ENCODE measurements at places on chromosomes 1 and 21. TPM values are rescaled to one million over a fixed set of nuclear protein-coding genes. Genes with fewer than 3 reads are reported as not detected.
A peak's percentile ranks its signal among the peaks of the same experiment; 100 is the strongest.

NUF2 gene
- total RNA-seq = 0.92 TPM

TMEM52 gene
- total RNA-seq = 1.4 TPM

BATF3 gene
- 12.8 TPM for total RNA-seq

UTS2 gene
- not detected for total RNA-seq

HSD3B1 gene
- not detected for total RNA-seq

RXFP4 gene
- total RNA-seq = not detected

SPRR2G gene
- total RNA-seq = not detected

DNA sequence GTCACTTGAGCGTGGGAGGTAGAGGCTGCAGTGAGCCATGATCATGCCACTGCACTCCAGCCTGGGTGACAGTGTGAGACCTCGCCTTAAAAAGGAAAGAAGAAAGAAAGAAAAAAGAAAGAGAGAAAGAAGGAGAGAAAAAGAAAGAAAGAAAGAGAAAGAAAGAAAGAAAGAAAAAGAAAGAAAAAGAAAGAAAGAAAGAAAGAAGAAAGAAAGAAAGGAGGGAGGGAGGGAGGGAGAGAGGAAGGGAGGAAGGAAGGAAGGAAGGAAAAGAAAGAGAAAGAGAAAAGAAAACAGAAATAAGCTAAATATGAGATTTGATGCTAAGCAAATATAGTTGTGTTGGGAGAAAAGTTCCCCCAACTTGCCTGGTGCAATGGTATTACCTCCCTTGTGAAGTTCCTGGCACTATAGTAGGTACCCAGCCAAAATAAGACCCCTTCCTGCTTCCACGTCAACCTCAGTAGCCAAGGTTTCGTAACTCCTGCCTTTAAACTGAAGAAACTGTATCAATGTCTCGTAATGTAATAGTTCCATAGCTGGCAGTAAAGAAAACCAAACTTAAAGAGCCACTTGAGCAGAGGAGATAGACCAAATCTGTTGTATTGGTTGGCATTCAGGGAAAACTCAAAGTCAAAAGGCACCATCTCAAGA lies 88.1 kb upstream of the HNRNPU start:
- no peak for DNase-seq
- no peak overlapping the region for H3K27ac ChIP-seq
- H3K4me1 ChIP-seq = no peaks in the 10 kb centered on the region

DNA sequence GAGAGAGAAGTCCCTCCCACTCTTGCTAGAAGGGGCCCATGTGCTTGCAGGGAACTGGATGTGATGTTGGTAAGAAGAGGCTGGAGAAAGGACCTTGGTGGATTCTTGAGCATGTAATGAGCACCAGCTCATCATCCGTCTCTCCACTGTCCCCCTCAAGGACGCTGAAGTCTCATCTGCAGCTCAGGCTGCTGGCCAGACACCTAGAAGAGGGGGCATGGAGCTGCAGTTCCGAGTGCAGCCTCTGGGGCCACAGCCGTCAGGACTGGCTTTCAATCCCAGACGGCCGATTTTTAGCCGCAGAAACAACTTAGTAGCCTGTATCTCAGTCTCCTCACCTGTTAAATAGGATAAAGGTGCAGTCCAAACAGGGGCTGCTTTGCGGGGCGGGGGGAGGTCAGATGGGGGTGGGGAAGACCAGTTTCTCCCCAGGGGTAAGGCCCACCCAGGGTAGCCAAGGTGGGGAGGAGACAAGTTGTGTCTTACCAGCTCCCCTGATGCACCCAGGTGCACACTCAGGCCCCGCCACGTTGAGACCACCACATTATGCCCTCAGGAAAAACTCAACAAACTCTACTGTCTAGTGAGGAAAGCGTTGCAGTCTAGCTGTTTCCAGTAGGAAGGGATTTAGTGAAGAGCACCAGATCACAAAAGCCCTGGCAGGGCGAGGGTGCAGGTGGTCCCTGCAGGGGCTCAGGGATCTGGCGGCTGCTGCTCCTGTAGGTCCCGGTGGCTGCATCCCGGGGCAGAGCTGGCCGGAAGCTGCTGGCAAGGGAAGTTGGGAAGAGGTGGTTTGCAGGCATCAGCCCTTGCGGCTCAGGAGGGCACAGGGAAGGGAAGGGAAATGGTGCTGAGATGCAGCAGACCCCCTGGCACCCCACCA lies 29.5 kb downstream of the LDLRAP1 start:
- H3K27me3 ChIP-seq = no peaks in the 10 kb centered on the region
- no peak overlapping the region for H3K4me3 ChIP-seq
- no peak overlapping the region for H3K27ac ChIP-seq

DNA sequence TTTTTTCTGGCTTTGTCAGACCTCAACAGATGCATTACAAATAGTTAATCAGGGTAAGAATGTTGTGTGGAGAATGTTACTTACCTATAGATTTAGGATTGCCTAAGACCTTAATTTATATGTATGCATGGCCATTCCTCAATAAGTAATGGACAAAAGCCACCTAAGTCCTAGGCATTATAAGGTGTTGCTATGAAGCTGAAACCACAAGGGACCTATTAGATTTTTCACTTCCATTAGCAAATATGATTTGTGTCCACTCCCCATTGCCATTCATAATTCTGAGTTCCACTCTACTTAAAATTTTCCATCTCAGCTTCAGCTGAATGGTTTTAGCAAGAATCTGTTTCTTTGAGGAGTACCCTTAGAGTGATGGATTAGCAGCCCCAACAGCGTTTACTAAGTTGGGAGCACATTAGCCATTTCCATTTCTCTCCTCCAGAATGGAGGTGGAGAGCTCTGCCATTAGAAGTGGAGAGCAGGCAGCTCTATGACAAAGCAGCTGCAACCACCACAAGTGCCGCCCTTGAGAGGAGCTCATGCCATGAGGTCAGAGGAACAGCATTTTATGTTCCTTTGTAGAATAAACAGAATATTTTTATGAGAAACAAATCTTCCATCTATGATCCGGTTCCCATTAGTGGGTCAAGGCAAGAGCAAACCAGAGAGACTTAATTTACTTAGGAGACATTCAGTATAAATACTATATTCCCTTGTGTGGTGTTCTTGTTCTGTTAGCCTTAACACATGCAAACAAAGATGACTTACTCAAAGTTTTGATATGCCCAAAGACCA lies 28.9 kb upstream of the C1orf87 start:
- H3K27ac ChIP-seq = no peak overlapping the region
- no peaks in the 10 kb centered on the region for H3K27me3 ChIP-seq
- no peak for DNase-seq
- H3K4me1 ChIP-seq = no peaks in the 10 kb centered on the region

- H3K27me3 ChIP-seq = no peaks in the 10 kb centered on the region
- no peak overlapping the region for H3K4me3 ChIP-seq
- H3K36me3 ChIP-seq = peaks cover 31% of the 10 kb centered on the region
- H3K4me1 ChIP-seq = peaks cover 37% of the 10 kb centered on the region
- no peak for DNase-seq
Observed at GRCh38 chr1:182598296-182598695, 5.9 kb downstream of the RGS16 start.

- H3K4me1 ChIP-seq = peaks cover 21% of the 10 kb centered on the region
- H3K36me3 ChIP-seq = peaks cover 52% of the 10 kb centered on the region
- H3K27me3 ChIP-seq = no peaks in the 10 kb centered on the region
- no peak overlapping the region for H3K27ac ChIP-seq
- H3K4me3 ChIP-seq = no peak overlapping the region
Observed at GRCh38 chr1:224380003-224380402, 23.3 kb downstream of the CNIH4 start.

DNA sequence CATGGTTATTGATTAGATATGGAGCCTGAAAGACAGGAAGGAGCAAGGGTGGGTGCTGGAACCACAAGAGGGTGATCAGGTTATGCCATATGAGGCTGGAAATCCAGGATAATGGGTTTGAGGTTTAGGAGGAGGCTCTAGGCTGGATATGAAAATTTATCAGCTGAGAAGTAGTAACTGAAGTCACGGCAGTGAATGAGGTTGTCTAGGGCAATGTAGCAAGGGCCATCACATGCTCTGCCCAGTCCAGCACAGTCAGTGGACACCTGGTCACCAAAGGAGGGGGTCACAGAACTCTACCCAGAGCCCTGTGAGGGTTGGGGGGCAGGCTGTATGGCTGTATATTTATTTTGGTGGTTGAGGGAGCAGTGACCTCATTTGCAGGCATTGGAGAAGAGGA lies 10.5 kb upstream of the TMEM61 start:
- H3K36me3 ChIP-seq = no peaks in the 10 kb centered on the region
- H3K27ac ChIP-seq = no peak overlapping the region
- H3K4me3 ChIP-seq = no peak overlapping the region
- peaks cover 3% of the 10 kb centered on the region for H3K27me3 ChIP-seq
- DNase-seq = no peak

DNA sequence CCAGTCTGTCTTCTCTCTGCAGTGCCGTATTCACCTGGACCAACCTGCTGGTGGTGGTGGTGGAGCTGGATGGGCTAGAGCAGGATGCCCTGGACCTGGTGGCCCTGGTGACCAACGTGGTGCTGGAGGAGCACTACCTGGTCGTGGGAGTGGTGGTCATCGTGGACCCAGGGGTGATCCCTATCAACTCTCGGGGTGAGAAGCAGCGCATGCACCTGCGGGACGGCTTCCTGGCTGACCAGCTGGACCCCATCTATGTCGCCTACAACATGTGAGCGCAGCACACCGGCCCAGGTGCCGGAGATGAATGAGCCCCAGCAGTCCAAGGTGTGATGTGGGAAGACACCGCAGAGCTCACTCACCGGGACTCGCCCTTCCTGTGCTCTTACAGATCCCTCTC lies 37.5 kb downstream of the S100B start:
- peaks cover 77% of the 10 kb centered on the region for H3K36me3 ChIP-seq
- H3K27me3 ChIP-seq = no peaks in the 10 kb centered on the region
- no peak overlapping the region for H3K27ac ChIP-seq
- H3K4me1 ChIP-seq = no peaks in the 10 kb centered on the region

GRCh38 chr1:28246427-28246832 lies 10.5 kb downstream of the ATP5IF1 start:
- H3K4me3 ChIP-seq = peak overlapping the region; percentile 62
- no peak for DNase-seq
- H3K36me3 ChIP-seq = no peaks in the 10 kb centered on the region

- no peaks in the 10 kb centered on the region for H3K36me3 ChIP-seq
- peak; percentile 53 for DNase-seq
- peaks cover 56% of the 10 kb centered on the region for H3K4me1 ChIP-seq
- H3K27ac ChIP-seq = peak overlapping the region; percentile 68
- H3K27me3 ChIP-seq = no peaks in the 10 kb centered on the region
Observed at GRCh38 chr1:28172713-28173150, 3.8 kb downstream of the PTAFR start.

GRCh38 chr1:27060891-27061290 lies 48.2 kb upstream of the TENT5B start:
- H3K4me3 ChIP-seq = no peak overlapping the region
- no peak overlapping the region for H3K27ac ChIP-seq
- DNase-seq = no peak
- no peaks in the 10 kb centered on the region for H3K27me3 ChIP-seq

- no peaks in the 10 kb centered on the region for H3K36me3 ChIP-seq
- H3K4me3 ChIP-seq = no peak overlapping the region
- H3K4me1 ChIP-seq = no peaks in the 10 kb centered on the region
Observed at GRCh38 chr1:240956020-240956419, 344.1 kb upstream of the GREM2 start.

DNA sequence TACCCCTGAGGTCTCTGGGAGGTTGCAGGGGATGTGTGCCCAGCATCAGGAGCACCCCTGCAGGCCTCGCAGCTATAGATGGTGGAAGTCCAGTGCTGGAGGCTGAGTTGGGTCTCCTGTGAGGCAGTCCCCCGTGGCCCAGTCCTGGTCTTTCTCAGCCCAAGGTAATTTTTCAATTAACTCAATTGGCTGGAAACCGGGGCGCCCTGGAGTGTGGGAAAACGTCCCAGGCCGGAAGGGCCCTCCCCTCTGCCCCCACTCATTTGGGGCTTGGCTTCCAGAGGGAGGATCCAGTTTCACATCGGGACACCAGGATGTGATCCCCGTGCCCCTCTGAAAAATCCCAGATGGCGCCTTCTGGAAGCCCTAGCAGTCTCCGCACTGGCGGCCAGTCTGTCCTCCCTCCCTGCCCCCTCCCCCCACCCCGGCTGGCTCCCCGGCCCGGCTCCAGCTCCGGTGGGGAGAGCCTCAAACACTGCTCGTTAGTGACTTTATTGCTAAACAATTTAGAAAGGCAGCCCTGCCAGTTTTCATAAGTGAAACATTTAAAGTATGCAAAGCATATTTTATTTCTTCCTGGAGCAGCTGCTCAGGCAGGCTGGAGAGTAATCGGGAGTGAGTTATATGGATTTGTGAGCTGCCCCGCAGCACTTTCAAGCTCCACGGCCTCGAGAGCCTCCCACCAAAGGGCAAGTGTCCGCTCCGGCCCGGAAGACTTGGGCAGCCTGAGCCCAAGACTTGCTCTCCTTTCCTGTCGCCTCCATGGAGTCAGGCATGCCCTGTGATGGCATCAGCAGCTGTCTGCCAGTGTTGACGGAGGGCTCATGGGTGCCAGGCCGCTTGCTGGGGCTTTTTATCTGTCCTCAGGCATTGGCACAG lies 208.2 kb upstream of the TMEM51 start:
- peak overlapping the region; percentile 88 for H3K27ac ChIP-seq
- H3K4me3 ChIP-seq = peak overlapping the region; percentile 37
- peaks cover 53% of the 10 kb centered on the region for H3K4me1 ChIP-seq

DNA sequence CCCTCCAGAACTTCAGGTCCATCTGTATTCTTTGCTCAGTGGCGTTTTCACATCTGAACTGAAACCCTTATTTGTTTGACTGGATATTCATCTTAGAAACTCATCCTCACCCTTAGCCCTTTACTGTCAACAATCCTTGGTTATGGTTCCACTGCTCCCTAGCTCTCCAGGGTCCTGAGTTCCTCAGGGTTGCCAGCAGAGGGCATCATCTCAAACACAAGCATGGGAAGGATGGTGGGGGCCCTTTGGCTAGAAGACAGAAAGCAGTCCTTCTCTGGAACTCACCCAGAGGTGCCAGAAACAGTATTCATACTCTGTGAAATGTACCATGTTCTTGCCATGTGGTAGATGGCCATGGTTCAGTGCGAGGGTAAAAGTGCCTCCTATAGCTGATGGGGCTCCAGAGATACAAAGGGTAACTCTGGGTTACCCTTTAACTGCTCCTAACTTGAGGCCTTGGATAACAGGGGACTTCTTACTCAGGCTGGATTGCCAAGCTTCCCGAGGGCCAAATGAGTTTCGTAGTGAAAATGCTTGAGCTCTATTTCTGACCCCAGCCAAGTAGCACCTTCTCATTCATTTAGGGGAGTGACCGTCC lies 11.3 kb downstream of the NCSTN start:
- H3K36me3 ChIP-seq = peaks cover 99% of the 10 kb centered on the region
- no peak overlapping the region for H3K27ac ChIP-seq
- H3K4me1 ChIP-seq = no peaks in the 10 kb centered on the region
- H3K27me3 ChIP-seq = no peaks in the 10 kb centered on the region
- no peak for DNase-seq
- no peak overlapping the region for H3K4me3 ChIP-seq

- no peak overlapping the region for H3K4me3 ChIP-seq
- H3K36me3 ChIP-seq = no peaks in the 10 kb centered on the region
- no peaks in the 10 kb centered on the region for H3K4me1 ChIP-seq
- no peak overlapping the region for H3K27ac ChIP-seq
- no peak for DNase-seq
- H3K27me3 ChIP-seq = no peaks in the 10 kb centered on the region
Observed at GRCh38 chr1:76465030-76465429, 390.5 kb downstream of the ST6GALNAC3 start.

DNA sequence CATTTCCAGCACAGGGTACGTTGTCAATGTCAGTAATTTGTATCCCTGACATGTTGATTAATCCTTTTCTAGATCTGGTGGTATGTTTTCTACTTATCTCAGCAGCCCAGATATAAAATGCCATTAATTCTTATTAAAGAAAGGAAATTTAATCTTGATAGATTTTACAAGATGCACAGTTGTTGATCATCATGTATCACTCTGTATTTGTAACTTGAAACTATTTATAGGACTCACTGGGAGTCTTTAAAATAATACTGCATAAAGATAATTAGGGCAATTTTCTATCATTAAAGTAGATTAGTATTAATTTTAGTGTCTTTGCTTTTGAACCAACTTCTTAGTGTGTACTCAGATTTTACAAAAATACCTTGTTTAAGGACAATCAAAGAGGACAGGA lies 84.9 kb downstream of the GREM2 start:
- no peaks in the 10 kb centered on the region for H3K36me3 ChIP-seq
- no peak overlapping the region for H3K4me3 ChIP-seq
- H3K4me1 ChIP-seq = no peaks in the 10 kb centered on the region
